ENCODE measurements at places on chromosomes 7 and 10.

GRCh38 chr10:20330246-20330645 is 514.0 kb downstream of the PLXDC2 start:
- no peak for DNase-seq

DNA sequence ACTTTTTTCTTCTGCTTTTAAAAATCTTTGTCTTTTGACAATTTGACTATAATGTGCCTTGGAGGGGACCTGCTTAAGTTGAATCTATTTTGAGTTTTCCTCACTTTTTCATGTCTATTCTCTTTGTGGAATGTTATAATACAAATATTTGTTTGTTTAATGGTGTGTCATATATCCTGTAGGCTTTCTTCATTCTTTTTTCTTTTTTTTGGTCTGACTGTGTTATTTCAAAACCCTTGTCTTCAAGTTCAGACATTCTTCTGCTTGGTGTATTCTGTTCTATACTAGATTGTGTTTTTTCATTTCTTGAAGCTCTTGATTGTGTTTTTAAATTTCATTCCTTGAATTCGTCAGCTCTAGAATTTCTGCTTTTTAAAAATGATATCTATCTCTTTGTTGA is 228.2 kb downstream of the STK31 start:
- no peak for DNase-seq

DNA sequence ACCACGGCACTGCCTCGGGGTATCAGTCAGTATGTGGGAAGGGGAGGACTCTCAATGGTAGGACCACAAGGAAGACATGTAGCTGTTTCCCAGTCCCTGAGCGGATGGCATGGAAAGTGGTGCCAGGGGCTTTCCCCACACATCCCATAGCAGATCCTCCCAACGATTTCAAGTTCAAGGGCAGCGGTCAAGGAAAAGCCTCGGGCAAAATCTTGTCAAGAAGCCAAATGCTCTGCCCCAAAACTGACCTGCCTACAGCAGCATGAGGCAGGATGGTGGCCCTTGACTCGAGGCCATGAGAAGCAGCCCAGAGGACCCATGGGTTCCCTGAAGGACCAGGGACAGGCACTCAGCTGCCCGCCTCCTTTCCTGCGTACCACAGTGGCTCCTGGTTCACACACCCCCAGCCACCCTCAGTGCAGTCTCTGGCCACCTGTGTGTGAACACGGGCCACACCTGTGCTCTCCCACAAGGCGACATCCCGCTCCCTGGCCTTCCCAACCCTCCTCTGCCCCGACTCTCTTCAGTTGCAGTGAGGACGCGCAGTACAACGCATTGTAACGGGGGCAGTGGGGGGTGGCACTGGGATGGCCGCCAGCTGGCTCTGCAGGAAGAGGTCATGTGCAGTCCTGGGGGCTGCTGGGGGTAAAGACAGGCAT is 43.6 kb downstream of the CTBP2 start:
- DNase-seq = no peak

DNA sequence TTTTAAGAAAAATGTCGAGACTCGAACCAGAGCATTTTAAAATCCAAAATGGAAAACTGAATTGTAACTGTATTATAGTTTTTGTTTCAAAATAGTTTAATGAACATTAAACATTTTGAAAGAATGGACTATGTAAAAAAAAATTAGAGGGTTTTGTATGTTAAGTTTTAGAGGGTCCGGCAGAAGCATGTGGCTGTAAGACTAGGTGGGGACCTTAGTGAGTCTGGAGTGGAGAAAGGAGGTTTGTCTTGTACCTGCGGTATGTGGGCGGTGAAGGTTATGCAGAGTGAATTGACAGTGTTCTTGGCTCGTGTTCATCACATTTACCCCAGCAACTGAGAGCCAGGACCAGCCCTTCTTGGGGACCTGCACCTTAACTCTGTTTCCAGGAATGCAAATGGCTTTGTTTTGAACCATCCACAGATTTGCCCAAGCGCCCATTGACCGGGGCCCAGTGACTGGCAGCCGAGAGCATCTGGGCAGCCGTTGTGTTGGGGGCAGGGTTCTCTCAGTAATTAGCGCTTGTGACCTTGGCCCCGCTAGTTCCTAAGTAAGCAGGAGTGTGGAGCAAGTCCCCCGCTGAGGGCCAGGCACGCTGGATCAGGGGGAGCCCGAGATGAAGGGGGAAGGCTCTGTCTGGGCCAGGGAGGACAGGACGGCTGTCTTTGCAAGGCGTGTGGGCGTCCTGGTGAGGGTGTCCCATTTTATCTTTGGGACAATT is 1.4 kb upstream of the KLF6 start:
- no peak for DNase-seq

GRCh38 chr10:27285093-27285492 is 44.5 kb upstream of the ACBD5 start:
- peak; percentile 14 for DNase-seq

GRCh38 chr10:30116041-30116491 is 56.7 kb upstream of the JCAD start:
- no peak for DNase-seq

DNA sequence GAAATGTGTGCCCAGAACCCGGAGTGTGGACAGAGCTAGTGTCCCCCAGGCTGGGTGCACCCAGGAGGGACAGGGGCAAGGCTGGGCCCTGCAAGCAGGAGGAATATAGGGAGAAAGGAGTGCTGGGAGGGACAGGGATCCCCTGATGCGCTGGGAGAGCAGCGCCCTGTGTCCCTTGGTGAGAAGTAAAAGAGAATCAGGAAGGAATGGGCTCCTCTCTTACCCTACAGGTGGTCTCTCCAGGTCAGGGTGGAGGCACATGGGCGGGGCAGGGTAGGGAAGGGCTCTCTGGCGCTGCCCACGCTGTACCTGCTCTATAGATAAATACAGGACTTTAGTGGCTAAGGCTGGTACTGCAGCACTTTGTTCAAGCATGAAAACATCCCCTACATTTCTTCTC is 753.8 kb downstream of the GRID1 start:
- DNase-seq = no peak

DNA sequence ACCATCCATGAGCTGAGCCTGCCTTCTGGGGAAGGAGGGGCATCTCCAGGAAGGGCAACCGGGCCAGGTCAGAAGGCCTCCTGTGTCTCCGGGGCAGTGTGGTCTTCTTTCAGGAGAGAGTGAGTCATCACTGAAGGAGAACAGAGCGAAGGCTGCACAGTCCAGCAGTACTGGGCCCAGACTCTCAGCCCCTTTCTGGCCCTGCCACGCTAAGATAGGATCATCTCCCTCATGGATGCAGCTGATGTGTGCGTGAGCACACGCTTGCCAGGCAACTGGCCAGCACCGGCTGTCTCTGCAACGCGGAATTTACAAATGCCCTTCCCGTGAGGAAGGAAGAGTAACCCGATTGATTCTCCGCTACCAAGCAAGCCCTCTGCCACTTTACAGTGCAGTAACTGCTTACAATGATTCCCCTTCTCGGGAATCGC is 328.2 kb downstream of the TNS3 start:
- DNase-seq = peak; percentile 88

DNA sequence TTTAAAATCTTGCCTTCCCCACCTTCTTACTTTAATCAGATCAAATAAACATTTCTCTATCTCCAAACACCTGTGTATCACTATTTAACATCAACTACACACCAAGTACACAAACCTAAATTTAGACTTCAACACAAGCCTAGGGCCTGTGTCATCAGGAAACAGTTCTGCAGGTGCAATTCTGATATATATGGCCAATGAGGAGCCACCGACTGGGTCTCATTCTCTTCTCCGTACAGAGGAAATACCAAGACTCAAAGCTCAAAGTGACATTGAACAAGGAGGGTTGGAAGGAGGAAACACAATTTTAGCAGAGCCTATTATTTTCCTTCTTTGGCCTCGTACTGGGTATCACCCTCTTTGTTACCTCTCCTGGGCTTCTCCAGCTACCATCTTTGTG is 152.6 kb upstream of the PRR15 start:
- no peak for DNase-seq

GRCh38 chr10:118447478-118448270 is 105.5 kb upstream of the FAM204A start:
- DNase-seq = no peak

GRCh38 chr10:35940141-35941041 is 298.3 kb upstream of the FZD8 start:
- no peak for DNase-seq

GRCh38 chr7:101134399-101134980 is 7.6 kb downstream of the SERPINE1 start:
- DNase-seq = peak; percentile 70

GRCh38 chr10:14653271-14654161 is 121.2 kb downstream of the FAM107B start:
- peak; percentile 57 for DNase-seq

- DNase-seq = no peak
These were observed 397.6 kb downstream of the THSD7A start for GRCh38 chr7:11434366-11434765.

GRCh38 chr7:94908323-94909178 is 1.2 kb downstream of the PPP1R9A start:
- no peak for DNase-seq

GRCh38 chr10:30985512-30985911 is 46.2 kb downstream of the ZNF438 start:
- no peak for DNase-seq

DNA sequence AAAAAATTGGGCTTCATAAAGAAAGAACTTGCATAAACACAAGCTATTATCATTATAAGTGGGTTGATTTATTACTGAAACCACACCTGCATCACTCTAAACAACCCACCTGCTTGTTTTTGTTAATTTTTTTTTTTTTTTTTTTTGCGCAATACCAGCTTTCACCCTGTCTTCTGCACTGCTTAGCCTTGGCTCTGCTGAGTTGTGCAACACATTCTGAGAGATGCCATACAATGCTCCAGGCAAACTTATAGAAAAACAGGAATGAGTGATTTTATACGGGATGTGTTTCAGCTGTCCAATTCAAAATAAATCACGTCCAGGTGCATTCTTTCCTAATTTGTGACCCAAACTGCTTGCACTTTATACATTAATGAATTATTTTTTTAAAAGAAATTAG is 923.6 kb downstream of the GATA3 start:
- no peak for DNase-seq

DNA sequence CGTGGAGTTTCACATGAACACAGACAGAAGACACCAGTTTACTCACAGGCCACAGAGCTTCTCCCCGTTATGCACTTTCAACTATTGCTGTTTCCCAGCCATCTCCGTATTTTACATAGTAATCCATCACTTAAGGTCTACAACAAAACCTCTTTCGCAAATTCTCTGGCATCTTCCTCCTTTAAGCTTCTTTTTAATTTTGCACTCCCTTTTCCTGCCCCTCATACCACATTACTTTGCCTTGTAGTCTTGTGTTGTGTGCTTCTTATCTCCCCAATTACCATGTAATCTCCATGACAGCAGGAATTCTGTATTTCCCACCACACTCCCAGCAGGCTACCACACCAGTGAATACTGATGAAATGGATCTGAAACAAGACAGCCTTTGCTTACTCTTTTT is 87.3 kb downstream of the ODAD2 start:
- no peak for DNase-seq

DNA sequence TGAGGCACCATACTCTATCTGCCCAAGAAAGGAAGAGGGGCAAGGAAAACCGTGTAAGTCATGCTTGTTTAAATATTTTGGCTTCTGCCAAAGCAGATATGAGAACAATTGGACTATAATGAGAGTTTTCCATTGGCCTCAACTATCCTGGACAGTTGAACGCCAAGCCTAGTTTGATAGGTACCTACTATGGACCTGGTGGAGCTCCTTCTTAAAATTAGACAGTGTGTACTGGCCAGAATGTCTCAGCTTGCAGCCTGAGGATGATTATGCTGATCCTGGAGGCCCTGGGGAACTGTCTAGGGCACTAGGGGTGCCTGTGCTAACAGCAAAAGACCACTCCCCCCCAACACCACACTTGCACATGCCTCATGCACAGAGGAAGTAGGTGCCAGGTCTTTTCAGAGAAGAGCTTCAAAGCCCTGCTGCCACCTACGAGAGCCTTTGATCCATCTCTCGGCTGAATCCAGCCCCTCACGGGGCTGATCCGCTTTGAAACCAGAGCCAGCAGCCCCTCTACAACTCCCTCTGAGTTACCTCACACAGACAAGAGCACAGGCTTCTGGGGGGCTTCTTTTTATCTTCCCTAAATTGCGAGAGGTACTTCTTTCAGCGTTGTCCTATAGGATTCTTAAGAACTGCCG is 473.8 kb upstream of the GALNT17 start:
- no peak for DNase-seq

GRCh38 chr7:4939971-4940728 is 18.8 kb downstream of the MMD2 start:
- no peak for DNase-seq

- DNase-seq = no peak
These were observed 385.3 kb downstream of the ETV1 start for GRCh38 chr7:13604178-13604577.

- DNase-seq = no peak
These were observed 160.6 kb downstream of the KLF6 start for GRCh38 chr10:3624367-3624766.

DNA sequence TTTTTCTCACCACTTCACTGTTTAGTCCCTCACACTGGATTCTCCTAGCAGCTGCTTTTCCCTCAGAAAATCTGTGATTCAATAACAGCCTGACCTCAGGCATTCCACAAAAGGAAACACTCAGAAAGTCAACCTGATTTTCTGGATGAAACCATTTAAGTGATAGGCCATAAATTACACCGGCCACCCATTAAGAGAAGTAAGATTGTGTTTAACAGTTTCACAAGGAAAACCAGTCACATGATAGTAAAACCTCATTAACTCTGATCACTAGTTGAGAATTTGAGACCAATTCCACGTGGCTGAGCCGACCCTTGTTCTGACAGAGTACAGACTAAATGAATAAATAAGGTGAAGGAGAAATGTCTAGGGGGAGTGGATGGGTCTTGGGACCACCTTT is 7.7 kb downstream of the GRM8 start:
- DNase-seq = no peak

DNA sequence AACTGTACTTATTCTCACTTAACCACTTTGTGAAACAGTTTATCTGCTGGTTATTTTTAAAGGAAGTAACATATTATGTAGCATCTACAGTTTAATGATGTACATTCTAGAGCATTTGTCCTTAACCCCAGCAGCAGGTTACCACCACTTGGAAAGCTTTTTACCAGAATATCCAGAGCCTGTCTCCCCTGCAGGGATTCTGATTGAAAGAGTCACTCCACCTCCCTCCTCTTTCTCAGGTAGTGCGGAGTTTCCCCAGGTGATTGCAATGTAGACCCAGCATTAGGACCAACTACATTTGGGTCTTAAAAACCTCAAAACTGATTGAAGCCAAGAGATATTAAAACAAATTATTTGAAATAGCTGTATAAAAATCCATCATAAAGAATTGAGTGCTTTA is 53.1 kb downstream of the NRG3 start:
- DNase-seq = no peak

All from NB4 (cell line).